ENCODE measurements at places on chromosomes 6 and 20. TPM values are rescaled to one million over a fixed set of nuclear protein-coding genes. Genes with fewer than 3 reads are reported as not detected.

FAM217A gene
- not detected for total RNA-seq

RAD21L1 gene
- total RNA-seq: 0.10 TPM

DDRGK1 gene
- total RNA-seq: 33.5 TPM

TMC2 gene
- total RNA-seq: not detected

VWA7 gene
- 0.13 TPM for total RNA-seq

KLC4 gene
- total RNA-seq: 44.3 TPM

POM121L2 gene
- not detected for total RNA-seq

SEMG2 gene
- total RNA-seq: not detected

C2 gene
- total RNA-seq: 0.13 TPM

CRYBG1 gene
- total RNA-seq: 2.3 TPM

C20orf96 gene
- 1.6 TPM for total RNA-seq

MUCL3 gene
- not detected for total RNA-seq

SLC22A7 gene
- not detected for total RNA-seq

MCHR2 gene
- total RNA-seq: not detected

DEFB110 gene
- not detected for total RNA-seq

RAET1E gene
- total RNA-seq: 2.8 TPM

MCCD1 gene
- total RNA-seq: not detected

CYP39A1 gene
- total RNA-seq: not detected

TINAG gene
- not detected for total RNA-seq

CDYL gene
- 21.5 TPM for total RNA-seq

CLVS2 gene
- total RNA-seq: not detected

HSPA12B gene
- 0.03 TPM for total RNA-seq

CLPSL2 gene
- total RNA-seq: not detected

CST2 gene
- not detected for total RNA-seq

All from MG63 (cell line).